NCI-H526 treated with DMSO at 0.1 percent for 48 hours (cell line): ENCODE measurements at places on chromosomes 1 and 21.

- no peak for DNase-seq
Measured at GRCh38 chr1:51188230-51188629, 47.8 kb upstream of the RNF11 start.

- DNase-seq = no peak
Measured at GRCh38 chr1:15362737-15363128, 47.0 kb upstream of the EFHD2 start.

GRCh38 chr1:116287341-116288200 is 85.5 kb upstream of the ATP1A1 start:
- no peak for DNase-seq

- no peak for DNase-seq
Measured at GRCh38 chr1:170471398-170472053, 60.4 kb upstream of the GORAB start.

DNA sequence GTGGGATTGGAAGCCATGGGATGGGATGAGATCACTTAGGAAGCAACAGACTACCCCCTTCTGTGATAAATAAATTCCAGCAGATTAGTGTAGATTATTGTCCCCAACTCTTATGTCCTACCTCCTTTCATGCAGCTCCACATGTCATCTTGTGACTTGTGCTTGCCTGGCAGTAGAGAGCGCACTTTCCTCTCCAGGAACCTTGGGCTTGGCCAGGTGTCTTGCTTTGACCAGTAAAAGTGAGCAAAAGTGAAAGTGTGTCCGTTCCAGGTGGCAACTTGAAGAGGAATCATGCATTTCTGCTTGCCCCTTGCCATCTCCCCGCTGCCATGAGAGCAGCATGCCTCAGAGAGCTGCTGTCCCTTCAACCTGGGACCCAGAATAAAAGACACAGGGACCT is 122.9 kb upstream of the ERG start:
- DNase-seq = no peak

DNA sequence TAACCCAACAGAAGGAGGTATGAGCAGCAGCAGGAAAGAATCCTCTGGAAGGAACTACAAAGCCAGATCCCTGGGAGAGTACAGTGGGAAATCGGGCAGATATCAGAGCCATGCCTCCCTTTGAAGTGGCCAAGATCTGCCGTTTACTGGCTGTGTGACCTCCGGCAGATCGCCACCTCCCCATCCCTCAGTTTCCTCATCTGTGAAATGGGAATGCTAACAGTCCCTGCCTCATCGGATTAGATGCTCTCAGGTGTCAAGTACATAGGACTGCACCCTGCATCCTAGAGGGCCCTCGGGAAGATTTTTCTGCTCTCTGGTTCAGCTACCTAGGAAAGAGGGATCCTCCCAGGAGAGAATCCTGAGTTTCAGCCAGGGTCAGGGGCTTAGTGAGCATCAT is 60.6 kb upstream of the EFHD2 start:
- no peak for DNase-seq

- no peak for DNase-seq
Measured at GRCh38 chr1:26413031-26413430, 2.4 kb downstream of the LIN28A start.

- no peak for DNase-seq
Measured at GRCh38 chr1:215243345-215244054, 161.0 kb downstream of the KCNK2 start.

- peak; percentile 89 for DNase-seq
Measured at GRCh38 chr1:119139857-119140176, 636 bp downstream of the WARS2 start.

- no peak for DNase-seq
Measured at GRCh38 chr1:241582921-241583321, 50.7 kb downstream of the KMO start.
